ENCODE measurements at places on chromosomes 6 and 20.

GRCh38 chr6:35177596-35177995 is 36.2 kb upstream of the SCUBE3 start:
- no peaks in the 10 kb centered on the region for H3K36me3 ChIP-seq
- no peak for DNase-seq
- no peak overlapping the region for H3K27ac ChIP-seq
- H3K4me3 ChIP-seq = no peak overlapping the region
- H3K27me3 ChIP-seq = no peaks in the 10 kb centered on the region
- peaks cover 10% of the 10 kb centered on the region for H3K4me1 ChIP-seq

DNA sequence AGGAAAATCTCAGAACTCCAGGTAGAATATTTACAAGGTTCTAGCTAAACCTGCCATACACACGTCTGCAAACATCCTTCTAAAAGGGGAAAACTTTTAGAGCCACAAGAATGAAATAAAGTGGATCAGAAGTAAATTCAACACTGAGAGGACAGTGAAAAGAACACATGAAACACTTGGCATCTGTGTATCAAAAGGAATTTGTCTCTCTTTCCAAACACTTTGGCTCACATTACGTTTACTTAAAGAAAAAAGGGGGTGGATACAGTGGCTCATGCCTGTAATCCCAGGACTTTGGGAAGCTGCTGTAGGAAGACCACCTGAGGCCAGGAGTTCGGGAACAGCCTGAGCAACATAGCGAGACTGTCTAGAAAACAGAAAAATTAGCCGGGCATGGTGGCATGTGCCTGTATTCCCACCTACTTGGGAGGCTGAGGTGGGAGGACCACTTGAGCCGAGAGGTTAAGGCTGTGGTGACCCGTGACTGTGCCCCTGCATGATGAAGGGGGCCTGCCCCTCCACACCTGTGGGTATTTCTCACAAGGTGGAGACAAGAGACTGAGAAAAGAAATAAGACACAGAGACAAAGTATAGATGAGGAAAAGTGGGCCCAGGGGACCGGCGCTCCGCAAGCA is 35.4 kb downstream of the NINL start:
- H3K4me3 ChIP-seq = no peak overlapping the region
- DNase-seq = no peak
- no peaks in the 10 kb centered on the region for H3K36me3 ChIP-seq
- H3K4me1 ChIP-seq = peaks cover 21% of the 10 kb centered on the region
- no peak overlapping the region for H3K27ac ChIP-seq

DNA sequence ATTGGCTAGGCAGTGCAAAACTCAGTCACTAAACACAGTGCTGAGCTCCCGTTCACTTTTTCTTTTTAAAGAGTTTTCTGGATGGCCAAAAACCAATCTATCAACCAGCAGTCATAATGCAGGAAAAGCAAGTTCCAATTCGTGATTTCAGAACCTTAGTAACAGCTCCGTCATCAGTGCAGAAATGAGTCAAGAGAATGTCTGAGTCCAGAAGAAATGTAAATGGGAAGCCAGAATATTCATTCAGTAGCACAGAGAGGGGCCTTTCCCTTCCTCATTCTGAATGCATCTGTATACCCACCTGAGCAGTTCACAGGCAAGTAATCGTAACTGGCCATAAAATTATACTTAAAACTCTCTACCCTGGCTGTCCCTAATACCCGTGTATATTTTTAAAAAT is 20.4 kb downstream of the HUS1B start:
- no peaks in the 10 kb centered on the region for H3K4me1 ChIP-seq
- H3K36me3 ChIP-seq = no peaks in the 10 kb centered on the region
- DNase-seq = no peak
- H3K27ac ChIP-seq = no peak overlapping the region

GRCh38 chr6:41336824-41337223 is 1.4 kb downstream of the NCR2 start:
- H3K36me3 ChIP-seq = no peaks in the 10 kb centered on the region
- no peak for DNase-seq
- no peaks in the 10 kb centered on the region for H3K27me3 ChIP-seq
- H3K4me1 ChIP-seq = no peaks in the 10 kb centered on the region
- no peak overlapping the region for H3K4me3 ChIP-seq

DNA sequence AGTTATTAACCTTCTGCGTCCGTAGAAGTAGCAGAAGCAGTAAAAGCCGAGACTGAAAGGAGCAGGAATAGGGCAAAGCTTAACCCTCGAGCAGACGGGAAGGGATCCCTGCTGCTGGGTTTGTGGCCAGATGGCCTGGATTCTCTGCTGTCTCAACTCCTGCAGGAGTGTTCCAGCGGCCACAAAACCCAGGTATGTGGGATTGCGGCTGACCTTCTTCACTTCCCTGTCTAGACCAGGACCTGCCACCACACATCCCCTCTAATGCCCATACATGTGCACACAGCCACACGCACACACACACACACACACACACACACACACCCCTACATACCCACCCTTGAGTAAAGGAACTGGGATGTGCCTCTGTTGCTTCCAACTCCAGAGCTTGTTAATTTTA is 33.1 kb upstream of the TNFRSF21 start:
- no peaks in the 10 kb centered on the region for H3K36me3 ChIP-seq
- no peak overlapping the region for H3K4me3 ChIP-seq
- DNase-seq = no peak
- H3K4me1 ChIP-seq = no peaks in the 10 kb centered on the region

DNA sequence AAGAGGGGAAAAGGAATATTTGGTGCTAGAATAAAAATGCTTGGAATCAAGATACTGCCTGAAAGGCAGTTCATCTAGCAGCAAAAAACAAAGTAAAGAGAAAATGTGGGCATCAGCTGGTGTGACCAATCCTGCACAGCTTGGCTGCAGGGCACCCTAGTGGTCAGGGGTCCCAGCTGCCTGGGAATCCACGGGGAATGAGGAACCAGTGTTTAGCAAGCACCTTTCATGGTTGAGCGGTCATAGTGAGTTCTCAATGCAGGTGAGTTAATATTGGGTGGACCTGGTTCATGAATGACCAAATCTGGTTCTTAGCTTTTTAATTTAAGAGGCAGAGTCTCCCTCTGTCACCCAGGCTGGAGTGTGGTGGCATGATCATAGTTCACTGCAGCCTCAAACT is 53.3 kb downstream of the CAP2 start:
- H3K36me3 ChIP-seq = no peaks in the 10 kb centered on the region
- H3K4me3 ChIP-seq = no peak overlapping the region
- no peak overlapping the region for H3K27ac ChIP-seq
- no peaks in the 10 kb centered on the region for H3K4me1 ChIP-seq

- no peaks in the 10 kb centered on the region for H3K27me3 ChIP-seq
- no peak overlapping the region for H3K4me3 ChIP-seq
- no peaks in the 10 kb centered on the region for H3K4me1 ChIP-seq
- no peak overlapping the region for H3K27ac ChIP-seq
- H3K36me3 ChIP-seq = no peaks in the 10 kb centered on the region
These were observed 30.0 kb downstream of the GRM4 start for GRCh38 chr6:34115915-34116314.

GRCh38 chr6:67880939-67881705 is 754.0 kb upstream of the ADGRB3 start:
- H3K27ac ChIP-seq = no peak overlapping the region
- DNase-seq = no peak
- no peaks in the 10 kb centered on the region for H3K27me3 ChIP-seq
- no peak overlapping the region for H3K4me3 ChIP-seq
- no peaks in the 10 kb centered on the region for H3K4me1 ChIP-seq

DNA sequence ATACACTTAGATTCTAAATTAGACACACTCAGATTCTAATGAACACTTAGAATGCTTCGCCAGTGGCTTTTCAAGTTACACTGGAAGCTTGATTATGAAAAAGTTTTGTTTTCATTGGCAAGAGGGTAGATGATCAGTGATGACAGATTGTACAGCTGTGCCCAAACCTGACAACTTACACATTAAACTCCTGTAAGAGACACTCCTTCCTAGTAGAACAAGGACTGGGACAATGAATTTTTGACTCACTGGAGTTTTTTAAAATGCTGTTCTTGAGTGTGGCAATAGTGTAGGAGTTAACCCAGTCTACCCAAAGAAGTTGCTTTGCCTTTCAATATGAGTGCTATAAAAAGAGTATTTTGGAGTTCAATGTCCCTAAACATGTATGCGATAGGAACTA is 140.8 kb downstream of the SLC16A10 start:
- H3K4me1 ChIP-seq = peaks cover 3% of the 10 kb centered on the region
- H3K27me3 ChIP-seq = no peaks in the 10 kb centered on the region
- DNase-seq = no peak
- H3K4me3 ChIP-seq = no peak overlapping the region
- no peak overlapping the region for H3K27ac ChIP-seq
- no peaks in the 10 kb centered on the region for H3K36me3 ChIP-seq

- H3K4me1 ChIP-seq = peaks cover 6% of the 10 kb centered on the region
- no peak overlapping the region for H3K27ac ChIP-seq
- H3K36me3 ChIP-seq = no peaks in the 10 kb centered on the region
- no peak for DNase-seq
- no peak overlapping the region for H3K4me3 ChIP-seq
These were observed 33.5 kb downstream of the SYNJ2 start for GRCh38 chr6:158015188-158015506.

GRCh38 chr20:46040902-46041535 is 12.0 kb downstream of the SLC12A5 start:
- no peaks in the 10 kb centered on the region for H3K36me3 ChIP-seq
- H3K27ac ChIP-seq = no peak overlapping the region
- H3K27me3 ChIP-seq = no peaks in the 10 kb centered on the region

- H3K27me3 ChIP-seq = no peaks in the 10 kb centered on the region
- no peak overlapping the region for H3K4me3 ChIP-seq
- peak overlapping the region; percentile 54 for H3K27ac ChIP-seq
- H3K36me3 ChIP-seq = no peaks in the 10 kb centered on the region
- peaks cover 31% of the 10 kb centered on the region for H3K4me1 ChIP-seq
- peak; percentile 35 for DNase-seq
These were observed 108.7 kb downstream of the FYN start for GRCh38 chr6:111764238-111765175.

DNA sequence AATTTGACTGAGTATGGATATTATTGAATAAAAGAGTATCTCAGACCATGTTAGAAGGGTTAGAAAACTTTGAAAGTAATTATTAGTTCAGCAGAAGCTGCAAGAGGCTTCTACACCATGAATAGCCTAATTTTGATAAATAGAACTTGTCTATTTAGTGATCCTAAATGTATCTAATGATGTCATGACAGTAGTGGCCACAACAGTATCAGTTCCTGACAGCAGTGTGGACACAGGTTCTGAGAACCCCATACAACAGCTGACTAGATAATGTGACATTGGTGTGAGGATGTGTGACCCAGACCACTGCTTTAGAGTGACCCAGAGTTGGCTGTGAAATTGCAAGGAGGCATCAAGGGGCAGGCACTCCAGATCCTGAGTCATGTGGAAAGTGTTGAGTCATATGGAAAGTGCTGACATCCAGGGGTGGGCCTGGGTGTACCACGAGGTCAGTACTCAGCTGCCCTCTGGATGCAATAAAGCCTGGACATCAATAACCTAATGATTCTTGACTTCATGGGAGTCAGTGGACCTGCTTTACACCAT is 754.7 kb downstream of the DHX35 start:
- H3K4me1 ChIP-seq = no peaks in the 10 kb centered on the region
- DNase-seq = no peak
- H3K27me3 ChIP-seq = no peaks in the 10 kb centered on the region
- H3K27ac ChIP-seq = no peak overlapping the region

GRCh38 chr6:22221211-22221610 is 75.6 kb downstream of the PRL start:
- H3K4me3 ChIP-seq = no peak overlapping the region
- no peaks in the 10 kb centered on the region for H3K27me3 ChIP-seq
- no peaks in the 10 kb centered on the region for H3K36me3 ChIP-seq
- H3K4me1 ChIP-seq = no peaks in the 10 kb centered on the region
- H3K27ac ChIP-seq = no peak overlapping the region
- DNase-seq = no peak

DNA sequence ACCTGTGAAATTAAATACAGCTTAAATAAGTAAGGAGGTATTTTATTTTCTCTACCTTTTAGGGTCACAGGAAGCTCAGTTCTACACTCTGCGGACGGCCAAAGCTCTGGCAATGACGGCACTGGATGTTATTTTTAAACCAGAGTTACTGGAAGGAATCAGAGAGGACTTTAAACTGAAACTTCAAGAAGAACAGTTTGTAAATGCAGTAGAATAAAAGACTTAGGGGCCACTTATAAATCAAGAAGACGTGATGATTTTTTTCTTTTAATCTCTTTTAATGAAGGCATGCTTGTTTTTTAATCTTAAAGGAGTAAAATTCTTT is 16.2 kb downstream of the PM20D2 start:
- H3K4me1 ChIP-seq = no peaks in the 10 kb centered on the region
- no peak overlapping the region for H3K27ac ChIP-seq
- no peaks in the 10 kb centered on the region for H3K27me3 ChIP-seq
- peaks cover 52% of the 10 kb centered on the region for H3K36me3 ChIP-seq
- no peak for DNase-seq

- no peaks in the 10 kb centered on the region for H3K27me3 ChIP-seq
- H3K4me3 ChIP-seq = no peak overlapping the region
- DNase-seq = no peak
- no peak overlapping the region for H3K27ac ChIP-seq
These were observed 14.3 kb downstream of the TTPAL start for GRCh38 chr20:44489931-44490330.

DNA sequence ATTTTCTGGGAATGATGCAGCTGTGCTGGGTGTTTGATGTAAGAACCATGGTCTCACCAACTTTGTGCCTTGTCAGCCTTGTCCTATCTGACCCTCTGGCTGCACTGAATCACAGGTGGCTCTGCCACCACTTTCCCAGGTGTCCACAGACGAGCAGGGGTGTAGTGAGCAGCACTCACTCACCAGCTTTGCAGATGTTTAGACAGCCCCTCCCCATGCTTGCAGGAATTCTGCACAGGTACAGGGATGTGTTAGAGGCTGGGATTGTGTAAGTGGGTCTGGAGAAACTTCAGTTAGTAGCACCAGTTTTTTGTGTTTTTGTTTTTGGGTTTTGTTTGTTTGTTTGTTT is 88.2 kb upstream of the NAA20 start:
- no peak overlapping the region for H3K4me3 ChIP-seq
- peak overlapping the region; percentile 47 for H3K27ac ChIP-seq
- no peaks in the 10 kb centered on the region for H3K36me3 ChIP-seq
- no peaks in the 10 kb centered on the region for H3K27me3 ChIP-seq
- peaks cover 84% of the 10 kb centered on the region for H3K4me1 ChIP-seq

GRCh38 chr20:24955045-24955444 is 6.0 kb downstream of the CST7 start:
- DNase-seq = no peak
- H3K27ac ChIP-seq = no peak overlapping the region
- H3K27me3 ChIP-seq = no peaks in the 10 kb centered on the region
- H3K4me1 ChIP-seq = no peaks in the 10 kb centered on the region
- no peak overlapping the region for H3K4me3 ChIP-seq

DNA sequence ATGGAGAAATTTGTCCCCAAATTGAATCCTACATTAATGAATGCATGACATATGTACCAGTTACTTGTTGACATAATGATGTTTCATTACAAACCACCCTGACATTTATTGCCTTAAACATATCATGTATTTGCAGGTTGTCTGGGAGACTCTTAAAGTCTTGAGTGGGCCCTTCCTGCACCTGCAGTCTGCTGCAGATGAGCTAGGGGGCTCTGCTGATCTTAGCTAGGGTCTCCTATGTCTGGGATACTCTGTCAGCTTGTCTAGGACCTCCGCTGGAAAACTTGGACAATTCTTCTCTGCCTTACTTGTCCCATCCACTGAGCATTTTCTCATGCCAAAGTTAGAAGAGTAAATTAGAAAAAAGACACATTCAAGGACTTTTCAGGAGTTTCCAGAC is 581.6 kb downstream of the HAO1 start:
- H3K36me3 ChIP-seq = no peaks in the 10 kb centered on the region
- H3K27ac ChIP-seq = no peak overlapping the region
- H3K4me1 ChIP-seq = no peaks in the 10 kb centered on the region
- H3K4me3 ChIP-seq = no peak overlapping the region
- DNase-seq = no peak

Measured in upper lobe of left lung (tissue), 6 donors.